ENCODE measurements at places on chromosomes 4 and X. TPM values are rescaled to one million over a fixed set of nuclear protein-coding genes. Genes with fewer than 3 reads are reported as not detected.

- DNase-seq, result no peak
These were observed 312.1 kb upstream of the GATB start for GRCh38 chr4:152072906-152073305.

DNA sequence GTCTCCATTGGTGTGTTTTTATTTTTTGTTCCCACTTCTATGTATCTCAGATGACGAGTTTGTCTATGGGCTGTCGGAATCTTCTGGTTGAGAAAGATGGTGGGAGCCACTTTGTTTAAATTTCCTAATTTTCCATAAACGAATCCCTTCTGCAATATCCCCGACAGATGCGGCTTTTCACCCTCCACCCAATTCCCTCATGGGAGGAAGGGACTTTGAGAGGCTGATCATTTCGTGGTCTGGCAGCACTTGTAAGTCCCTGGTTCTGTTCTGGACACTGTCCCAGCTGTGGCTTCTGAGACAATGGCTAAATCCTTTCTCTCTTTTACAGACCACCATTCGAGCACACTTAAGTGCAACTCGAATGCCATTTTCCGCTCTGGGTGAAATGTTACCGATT lies 72.2 kb upstream of the PUDP start:
- DNase-seq, result no peak

DNA sequence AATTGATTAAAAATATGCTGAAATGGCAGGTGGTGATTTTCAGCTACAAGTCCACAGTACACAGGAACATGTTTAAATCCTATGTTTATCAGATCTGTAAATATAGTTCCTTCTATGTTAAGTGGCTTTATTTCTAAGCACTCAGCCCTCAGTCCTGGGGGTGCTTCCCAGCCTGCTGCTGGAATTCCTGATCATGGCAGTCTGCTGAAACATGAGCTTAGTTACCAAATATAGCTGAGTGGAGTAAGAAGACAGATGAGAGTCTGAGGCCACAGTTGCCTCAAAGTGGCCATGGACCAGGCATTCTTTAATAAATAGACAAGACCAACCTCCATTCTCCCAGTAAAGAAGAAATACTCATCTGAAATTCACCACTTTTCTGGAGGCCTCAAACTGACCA lies 17.1 kb upstream of the DDX60 start:
- DNase-seq, result no peak

GRCh38 chrX:69016293-69016941 lies 148.8 kb downstream of the PJA1 start:
- no peak for DNase-seq

DNA sequence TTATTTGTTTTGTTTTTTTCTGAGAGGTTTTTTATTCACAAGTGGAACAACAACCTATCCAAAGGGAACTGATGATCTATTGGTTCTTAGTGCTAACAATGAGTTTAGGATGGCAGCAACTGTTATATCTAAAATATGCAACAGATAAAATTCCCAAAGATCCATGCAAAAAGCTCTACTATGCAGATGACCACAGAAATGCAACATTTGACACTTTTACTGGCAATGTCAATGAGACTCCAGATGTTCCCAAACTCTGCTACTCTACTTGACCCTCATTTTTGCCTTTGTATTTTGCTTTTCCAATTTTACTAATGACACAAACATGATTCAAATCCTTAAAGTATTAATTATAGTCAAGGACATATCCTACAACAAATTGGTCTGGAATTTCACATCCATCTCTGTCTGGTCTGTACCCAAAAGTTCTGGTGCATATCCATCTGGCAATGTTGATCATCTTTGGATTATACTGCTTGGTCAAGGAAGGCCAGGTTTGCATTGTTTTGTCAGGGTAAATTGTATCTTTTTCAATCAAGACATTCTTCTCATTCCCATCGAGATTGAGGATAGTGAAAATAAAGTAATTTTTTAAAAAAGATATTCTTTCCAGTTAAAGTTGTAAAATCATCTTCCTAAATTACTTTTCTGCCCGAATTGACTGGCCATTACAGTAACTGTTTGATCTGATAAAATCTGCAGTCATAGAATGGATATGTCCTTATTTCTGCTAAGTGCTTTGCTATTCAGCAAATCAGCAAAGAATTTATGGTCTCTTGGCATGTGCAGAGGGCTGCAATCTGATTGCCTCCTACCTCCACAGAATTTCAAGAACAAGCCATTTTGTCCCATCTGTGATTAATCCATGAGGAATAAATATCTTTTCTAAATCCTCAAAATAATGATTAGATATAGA lies 73.6 kb downstream of the FGFBP1 start:
- DNase-seq, result no peak

DNA sequence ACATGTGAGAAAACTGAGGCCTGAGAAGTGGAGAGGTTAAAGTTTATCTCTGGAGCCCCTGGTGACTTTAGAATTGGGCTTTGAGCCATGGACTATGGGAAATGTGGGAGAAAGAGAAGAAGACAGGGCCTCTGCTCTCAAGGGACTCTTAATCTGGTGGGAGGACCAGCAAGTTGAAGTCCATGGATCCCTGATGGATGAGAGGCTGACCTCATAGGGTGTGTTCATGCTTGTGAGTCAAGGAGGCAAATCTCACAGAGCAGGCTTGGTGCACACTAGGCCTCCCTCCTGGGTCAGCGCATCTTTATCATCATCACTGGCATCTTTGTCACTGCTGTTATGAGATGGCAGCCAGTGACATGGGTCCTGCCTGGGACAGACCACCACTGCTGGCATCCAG lies 211.9 kb downstream of the AFAP1 start:
- no peak for DNase-seq

- DNase-seq, result no peak
These were observed 392.0 kb upstream of the INTU start for GRCh38 chr4:127240764-127241105.

The MID1IP1 gene
- polyA plus RNA-seq, result 23.9 TPM

The PCGF3 gene
- polyA plus RNA-seq, result 3.8 TPM

The ENPP6 gene
- not detected for polyA plus RNA-seq
